ENCODE measurements at places on chromosomes 6 and 20.
A peak's percentile ranks its signal among the peaks of the same experiment; 100 is the strongest.

DNA sequence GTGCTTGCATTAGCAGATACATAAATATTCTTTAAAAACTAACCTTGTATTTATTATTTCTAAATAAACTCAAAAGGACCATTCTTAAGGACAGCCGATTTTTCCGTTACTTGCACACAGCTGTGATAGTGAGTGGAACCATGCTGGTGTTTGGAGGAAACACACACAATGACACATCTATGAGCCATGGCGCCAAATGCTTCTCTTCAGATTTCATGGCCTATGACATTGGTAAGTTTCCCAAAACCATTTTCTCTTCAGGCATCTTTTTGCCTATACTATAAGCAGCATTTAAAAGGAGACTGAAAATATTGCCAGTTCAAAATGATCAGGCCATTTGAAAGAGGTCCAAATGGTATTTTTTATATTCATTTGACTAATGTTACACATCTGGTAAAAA, 92.3 kb downstream of the ATRN start:
- no peak for DNase-seq

DNA sequence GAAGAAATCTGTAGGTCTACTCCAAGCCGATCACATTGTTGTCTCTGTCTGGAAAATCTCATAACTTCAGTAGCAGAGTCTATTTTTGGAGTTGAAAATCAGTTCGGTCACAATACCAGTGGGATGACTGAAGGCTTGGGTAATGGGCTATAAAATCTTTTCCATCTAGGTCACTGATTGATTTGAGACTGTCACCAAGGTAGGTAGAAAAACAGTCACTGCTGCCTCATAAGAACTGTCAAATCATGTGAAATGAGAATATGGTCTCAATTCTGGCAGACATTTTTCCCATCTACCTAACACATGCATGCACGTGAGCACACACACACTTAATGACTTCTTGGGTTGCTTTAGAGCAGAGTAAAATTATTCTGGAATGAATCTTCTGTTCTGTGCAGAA, 1162.8 kb upstream of the CITED2 start:
- peak; percentile 11 for DNase-seq

DNA sequence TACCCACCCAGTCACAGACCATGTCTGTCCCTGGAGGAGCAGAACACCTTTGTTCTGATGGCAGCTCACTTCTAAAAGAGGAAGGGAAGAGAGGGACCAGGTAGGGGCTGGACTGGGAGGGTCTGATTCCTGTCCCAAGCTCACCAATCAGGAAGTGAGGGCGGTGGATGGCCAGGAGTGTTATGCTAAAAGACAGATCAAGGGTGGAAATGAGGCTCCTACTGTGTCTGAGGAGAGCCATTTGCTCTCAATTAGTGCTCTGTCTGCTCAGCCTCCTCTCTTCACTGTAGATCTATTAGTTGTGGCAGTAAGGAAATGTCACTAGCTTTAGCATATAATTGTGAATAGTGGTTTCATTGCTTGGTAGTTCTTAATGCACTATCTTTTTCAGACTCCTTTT, 72.5 kb downstream of the ARMC2 start:
- peak; percentile 93 for DNase-seq

DNA sequence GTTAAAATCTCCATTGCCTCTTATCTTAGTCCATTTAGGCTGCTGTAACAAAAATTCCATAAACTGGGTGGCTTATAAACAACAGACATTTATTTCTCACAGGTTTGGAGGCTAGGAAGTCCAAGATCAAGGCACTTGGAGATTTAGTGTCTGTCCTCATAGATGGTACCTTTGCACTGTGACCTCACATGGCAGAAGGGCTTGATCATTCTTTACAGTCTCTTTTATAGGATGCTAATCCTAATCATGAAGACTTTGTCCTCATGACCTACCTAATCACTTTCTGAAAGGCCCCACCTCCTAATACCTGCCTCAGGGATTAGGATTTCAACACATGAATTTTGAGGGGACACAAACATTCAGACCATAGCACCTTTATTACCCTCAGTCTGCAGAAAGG, 6.6 kb downstream of the GLO1 start:
- DNase-seq, result no peak

GRCh38 chr6:54754406-54754805, 92.2 kb upstream of the FAM83B start:
- no peak for DNase-seq

DNA sequence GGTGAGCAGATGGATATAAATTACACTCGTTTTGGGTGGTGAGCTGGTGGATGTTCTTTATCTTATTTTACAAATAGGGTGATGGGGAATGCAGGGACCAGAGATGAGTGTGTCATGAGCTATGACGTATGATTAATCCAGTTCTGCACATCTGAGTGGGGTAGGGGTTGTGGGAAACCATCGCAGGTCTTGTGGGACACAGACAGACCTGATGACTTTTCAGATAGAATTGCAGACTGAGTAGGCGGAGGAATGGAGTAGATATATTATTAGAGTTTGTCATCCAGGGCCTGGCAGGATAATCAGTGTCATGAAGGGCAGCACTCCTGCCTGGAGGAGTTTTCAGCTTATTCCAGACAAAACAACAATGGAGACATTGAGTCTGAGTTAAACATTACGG, 12.9 kb upstream of the DSP start:
- no peak for DNase-seq
